Naive thymus-derived CD8-positive, alpha-beta T cell (primary cell): ENCODE measurements at places on chromosomes 13 and 19. TPM values are rescaled to one million over a fixed set of nuclear protein-coding genes. Genes with fewer than 3 reads are reported as not detected.

GRCh38 chr13:101317986-101318523 is 98.3 kb downstream of the NALCN start:
- no peak for DNase-seq

The NLRP11 gene
- polyA plus RNA-seq = not detected

- DNase-seq = no peak
Measured at GRCh38 chr19:18895824-18896341, at the start of gene CERS1. TSS of gene CERS1 (minus strand) at chr19:18896158. CDS start at chr19:18896072, 86 bp downstream.

The CUL4A gene
- polyA plus RNA-seq = 36.1 TPM

DNA sequence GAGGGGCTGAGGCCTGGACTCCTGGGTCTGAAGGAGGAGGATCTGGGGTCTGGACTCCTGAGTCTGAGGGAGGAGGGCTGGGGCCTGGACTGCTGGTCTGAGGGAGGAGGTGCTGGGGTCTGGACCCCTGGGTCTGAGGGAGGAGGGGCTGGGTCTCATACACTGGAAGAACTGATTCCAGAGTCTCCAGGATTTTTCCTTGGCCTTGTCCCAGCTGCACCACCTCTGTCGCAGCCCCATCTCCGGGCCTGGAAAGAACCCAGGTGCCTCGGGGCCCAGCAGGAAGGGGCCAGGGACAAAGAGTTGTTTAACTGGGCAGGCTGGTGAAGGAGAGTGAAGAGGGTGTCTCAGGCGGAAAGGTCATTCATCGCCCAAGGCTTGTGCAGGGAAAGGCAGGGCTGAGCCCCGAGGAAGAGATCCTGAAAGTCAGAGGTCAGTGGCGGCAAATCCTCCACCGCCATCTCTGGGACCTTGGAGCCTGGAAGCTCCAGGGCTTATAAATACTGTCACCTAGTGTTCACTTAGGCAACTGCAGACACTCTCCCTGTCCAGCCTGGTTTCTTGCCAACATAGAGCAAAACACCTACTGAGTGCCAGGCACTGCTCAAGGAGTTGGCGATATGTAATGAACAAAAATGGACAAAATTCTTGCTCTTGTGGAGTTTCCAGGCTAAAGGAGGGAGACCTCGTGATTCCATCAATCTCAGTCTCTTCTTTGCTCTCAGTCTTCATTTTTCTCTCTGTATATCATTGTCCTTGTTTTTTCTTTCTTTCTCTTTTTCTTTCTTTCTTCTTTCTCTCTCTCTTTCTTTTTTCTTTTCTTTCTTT is 4.4 kb upstream of the KCNN4 start:
- DNase-seq = peak; percentile 24

The FFAR1 gene
- polyA plus RNA-seq = not detected

GRCh38 chr13:20945952-20946383 is 43.4 kb upstream of the XPO4 start:
- DNase-seq = no peak

- no peak for DNase-seq
Measured at GRCh38 chr13:85603735-85604134, 195.5 kb downstream of the SLITRK6 start.

The CPB2 gene
- polyA plus RNA-seq = not detected

The FGF9 gene
- polyA plus RNA-seq = 1.9 TPM

The IFI30 gene
- polyA plus RNA-seq = 7.1 TPM

- DNase-seq = no peak
Measured at GRCh38 chr19:30428092-30428680, 56.0 kb downstream of the ZNF536 start.

GRCh38 chr13:72696579-72696978 is 30.9 kb downstream of the MZT1 start:
- DNase-seq = no peak

The ZNF615 gene
- 9.2 TPM for polyA plus RNA-seq

DNA sequence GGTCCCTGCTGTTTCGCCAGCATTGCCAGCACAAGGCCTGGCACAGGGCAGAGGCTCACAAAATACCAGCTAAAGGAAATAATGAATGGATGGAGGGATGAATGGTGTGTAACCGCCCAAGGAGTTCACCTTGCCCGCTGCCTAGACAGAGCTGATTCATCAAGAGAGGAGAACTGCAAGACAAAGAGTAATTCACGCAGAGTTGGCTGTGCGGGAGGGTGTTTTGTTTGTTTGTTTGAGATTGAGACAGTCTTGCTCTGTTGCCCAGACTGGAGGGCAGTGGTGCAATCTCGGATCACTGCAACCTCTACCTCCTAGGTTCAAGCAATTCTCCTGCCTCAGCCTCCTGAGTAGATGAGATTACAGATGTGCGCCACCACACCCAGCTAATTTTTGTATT is 3.0 kb downstream of the OPA3 start:
- DNase-seq = no peak

GRCh38 chr13:66159511-66159910 is 1070.6 kb downstream of the PCDH9 start:
- DNase-seq = no peak

DNA sequence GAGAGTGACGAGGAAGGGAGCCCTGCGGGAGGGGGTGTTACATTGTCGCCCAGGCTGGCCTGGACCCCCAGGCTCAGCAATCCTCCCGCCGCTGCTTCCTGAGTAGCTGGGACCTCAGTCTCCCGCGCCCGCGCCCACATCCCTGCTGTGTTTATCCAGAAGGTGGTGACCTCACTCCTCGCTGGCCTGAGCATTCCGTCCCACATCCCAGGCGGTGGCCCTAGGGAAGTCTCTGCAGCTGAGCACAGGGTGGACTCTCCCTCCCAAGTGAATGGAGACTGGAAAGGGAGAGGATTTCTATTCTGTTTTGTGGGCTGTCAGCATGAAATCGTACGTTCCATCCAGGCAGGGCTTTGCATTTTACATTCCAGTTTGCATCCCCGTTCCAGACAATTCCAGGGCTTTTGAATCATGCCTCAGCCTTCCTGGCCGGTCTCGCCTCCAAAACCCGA is 401 bp upstream of the ZNF765 start:
- no peak for DNase-seq

GRCh38 chr13:20429682-20430081 is 96.0 kb downstream of the CRYL1 start:
- DNase-seq = no peak

- no peak for DNase-seq
Measured at GRCh38 chr13:86282442-86282841, 483.2 kb upstream of the SLITRK6 start.

The OR7A5 gene
- polyA plus RNA-seq = not detected

DNA sequence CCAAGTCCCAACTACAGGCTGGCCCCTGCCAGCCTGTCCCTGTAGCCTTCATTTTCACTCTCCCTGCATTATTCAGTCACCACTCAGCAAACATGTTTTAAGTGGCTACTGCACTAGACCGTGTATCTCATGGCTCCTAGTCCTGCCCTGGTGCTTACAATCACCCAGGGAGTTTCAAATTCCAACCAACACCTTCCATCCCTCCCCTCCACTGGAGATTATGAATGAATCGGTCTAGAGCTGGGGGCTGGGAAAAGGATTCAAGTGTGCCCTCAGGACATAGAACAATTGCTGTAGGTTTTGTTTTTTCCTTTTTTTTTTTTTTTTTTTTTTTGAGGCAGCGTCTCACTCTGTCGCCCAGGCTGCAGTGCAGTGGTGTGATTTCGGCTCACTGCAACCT is 15.0 kb upstream of the TNFAIP8L1 start:
- no peak for DNase-seq

The ZNF773 gene
- 8.7 TPM for polyA plus RNA-seq

DNA sequence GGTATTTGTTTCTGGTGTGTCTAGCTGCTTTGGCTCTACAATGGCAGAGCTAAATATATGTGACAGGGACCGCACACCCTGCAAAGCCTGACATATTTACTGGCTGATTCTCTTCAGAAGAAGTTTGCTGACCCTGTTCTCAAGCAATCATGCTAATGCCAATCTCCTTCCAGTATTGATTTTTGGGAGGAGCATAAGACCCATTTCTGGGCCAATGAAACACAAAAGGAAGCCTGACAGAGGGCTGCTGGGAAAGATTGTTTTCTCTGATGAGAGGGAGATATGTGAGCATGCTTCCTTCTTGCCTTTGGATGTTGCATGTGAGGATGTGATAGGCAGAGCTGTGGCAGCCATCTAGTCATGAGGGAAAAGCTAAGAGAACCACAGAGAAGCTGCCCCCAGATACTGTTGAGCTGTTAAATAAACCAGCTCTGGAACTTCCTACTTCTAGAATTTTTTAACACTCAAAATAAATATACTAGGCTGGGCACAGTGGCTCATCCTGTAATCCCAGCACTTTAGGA is 31.4 kb upstream of the TPTE2 start:
- no peak for DNase-seq

- DNase-seq = no peak
Measured at GRCh38 chr13:30738526-30739236, 3.3 kb downstream of the ALOX5AP start.

The SPACA4 gene
- polyA plus RNA-seq = not detected

- no peak for DNase-seq
Measured at GRCh38 chr13:43307921-43308433, 284.6 kb downstream of the DNAJC15 start.

DNA sequence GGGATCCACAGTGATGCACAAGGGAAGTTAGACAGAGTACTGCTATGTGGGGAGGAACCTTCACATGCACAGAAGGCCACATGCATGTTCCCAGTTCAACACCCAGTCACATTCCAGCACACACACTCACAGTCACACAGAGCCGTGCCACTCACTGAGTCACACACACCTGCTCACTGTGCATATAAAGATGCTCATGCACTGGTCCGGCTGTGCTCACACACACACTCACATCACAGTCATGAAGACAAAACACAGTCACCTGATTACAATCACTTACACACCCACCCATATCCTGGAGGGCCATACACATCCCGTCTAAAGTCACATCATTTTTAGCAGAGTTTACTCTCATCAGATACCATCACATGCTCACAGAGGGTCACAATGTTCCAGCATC is 478 bp downstream of the CLC start:
- no peak for DNase-seq

GRCh38 chr19:48720251-48720612 is 707 bp upstream of the MAMSTR start:
- no peak for DNase-seq

- no peak for DNase-seq
Measured at GRCh38 chr13:30034458-30034795, 184.0 kb upstream of the UBL3 start.

GRCh38 chr13:71137101-71137500 is 729.9 kb downstream of the DACH1 start:
- no peak for DNase-seq

DNA sequence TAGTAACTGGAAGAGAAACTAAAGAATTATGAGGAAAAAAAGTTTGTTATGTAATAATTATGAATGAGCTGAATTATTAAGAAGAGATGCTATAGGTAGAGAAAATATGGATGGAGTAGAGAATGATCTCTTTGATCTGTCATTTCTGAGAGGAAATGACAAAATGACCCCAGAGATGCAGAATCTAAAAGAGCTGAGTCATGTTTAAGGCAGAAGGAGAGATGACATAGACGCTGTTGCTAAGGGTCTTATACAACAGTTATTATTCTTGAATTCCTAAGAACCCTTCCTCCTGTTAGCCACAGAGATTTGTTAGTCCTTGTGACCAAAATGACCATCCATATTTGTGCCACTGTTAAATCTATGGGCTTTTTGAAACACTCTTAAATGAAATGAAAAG is 58.3 kb upstream of the FREM2 start:
- no peak for DNase-seq

- no peak for DNase-seq
Measured at GRCh38 chr13:92196591-92197256, 798.3 kb downstream of the GPC5 start.

GRCh38 chr13:52414051-52414450 is 8.1 kb upstream of the THSD1 start:
- DNase-seq = no peak

The CCDC70 gene
- not detected for polyA plus RNA-seq

GRCh38 chr13:33139780-33140535 is 123.7 kb downstream of the KL start:
- no peak for DNase-seq

GRCh38 chr19:44566984-44567383 is 37.5 kb upstream of the CEACAM20 start:
- no peak for DNase-seq

GRCh38 chr13:104759069-104759468 is 1692.9 kb upstream of the SLC10A2 start:
- DNase-seq = no peak

DNA sequence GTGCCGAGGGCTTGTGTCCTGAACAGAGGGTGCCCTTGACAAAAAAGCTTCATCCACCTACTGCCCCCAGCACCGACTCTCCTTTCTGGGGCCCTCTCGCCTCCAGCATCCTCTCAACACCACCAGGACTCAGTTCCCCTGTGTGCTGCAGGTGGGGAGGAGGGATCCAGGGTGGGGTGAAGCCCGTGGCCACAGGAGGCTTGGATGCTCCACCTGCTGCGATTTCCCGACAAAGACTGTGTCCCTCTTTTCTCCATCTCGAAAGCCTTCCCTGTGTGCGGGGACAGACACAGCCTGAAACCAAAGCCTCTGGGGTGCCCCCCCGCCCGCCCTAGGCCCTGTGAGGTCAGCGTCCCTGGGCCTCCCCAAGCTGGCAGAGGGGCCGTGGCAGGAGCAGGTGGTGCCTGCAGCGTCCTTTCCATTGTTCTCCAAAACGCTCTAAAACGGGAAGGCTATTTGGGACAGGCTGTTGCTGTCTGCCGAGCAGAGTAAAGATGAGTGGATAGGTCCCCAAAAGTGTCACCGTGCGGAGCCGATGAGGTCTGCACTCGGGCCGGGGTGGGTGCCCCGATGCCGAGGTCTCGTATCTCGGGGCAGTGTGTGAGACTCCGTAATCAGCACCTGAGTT is 185.7 kb downstream of the PTPRS start:
- no peak for DNase-seq

DNA sequence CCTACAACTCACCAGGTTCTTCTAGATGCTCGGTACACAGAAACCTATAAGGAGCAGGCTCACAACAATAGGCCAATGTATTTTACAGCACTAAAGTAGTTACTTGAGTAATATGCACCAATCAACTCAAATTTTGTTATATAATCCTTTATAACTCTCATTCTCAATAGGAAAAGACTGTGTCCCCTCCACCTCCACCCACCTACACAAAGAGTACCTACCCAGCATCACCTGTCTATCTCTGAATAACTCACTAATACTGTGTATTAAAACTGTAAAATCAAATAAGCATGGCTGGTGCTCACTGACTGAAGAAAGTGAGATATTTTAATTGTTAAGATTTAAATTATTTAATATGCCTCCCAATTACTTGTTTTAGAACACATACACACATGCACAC is 146.3 kb downstream of the ENOX1 start:
- no peak for DNase-seq

The CEACAM1 gene
- polyA plus RNA-seq = 1.3 TPM

- no peak for DNase-seq
Measured at GRCh38 chr13:86825410-86825809, 845.8 kb upstream of the SLITRK5 start.

DNA sequence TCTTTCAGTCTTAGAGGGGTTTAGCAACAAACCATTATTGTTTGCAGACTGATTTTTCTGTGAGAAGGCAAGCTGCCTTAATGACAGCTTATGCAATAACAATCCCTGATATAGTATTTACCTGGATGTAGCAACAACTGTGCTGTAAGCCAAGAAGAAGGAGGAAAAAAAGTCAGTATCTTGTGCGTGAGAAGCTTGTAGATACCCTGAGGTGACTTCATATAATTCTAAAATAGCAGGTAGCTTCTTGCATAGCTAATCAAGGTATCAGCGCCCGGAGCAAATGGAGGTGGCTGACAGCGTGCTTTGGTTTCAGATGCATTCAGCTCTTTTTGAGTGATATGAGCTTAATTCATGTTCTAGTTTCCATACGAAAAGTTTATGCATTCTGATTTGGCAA is 309.8 kb downstream of the KLF5 start:
- no peak for DNase-seq

The DPF1 gene
- polyA plus RNA-seq = not detected
